GM12878 (cell line): ENCODE measurements at places on chromosomes 16 and 17.

DNA sequence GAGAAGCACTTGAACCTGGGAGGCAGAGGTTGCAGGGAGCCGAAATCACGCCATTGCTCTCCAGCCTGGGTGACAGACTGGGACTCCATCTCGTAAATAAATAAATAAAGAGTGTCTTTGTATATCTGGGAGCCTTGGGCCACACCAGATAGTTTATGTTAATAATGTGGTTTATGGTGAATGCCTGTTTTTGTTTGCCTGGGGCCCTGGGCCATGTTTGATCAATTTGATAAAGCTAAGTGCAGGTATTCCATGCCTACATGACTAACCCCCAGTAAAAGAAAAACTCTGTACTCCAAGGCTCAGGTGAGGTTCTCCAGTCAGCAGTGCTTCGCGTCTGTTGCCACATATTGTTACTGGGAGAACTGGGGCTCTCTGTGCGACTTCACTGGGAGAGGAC, 15.1 kb downstream of the SCIMP start:
- H3K27ac ChIP-seq: no peak overlapping the region
- H3K27me3 ChIP-seq: no peaks in the 10 kb centered on the region

GRCh38 chr17:20805751-20806150, 226.2 kb downstream of the CDRT15L2 start:
- no peak overlapping the region for H3K4me3 ChIP-seq
- no peaks in the 10 kb centered on the region for H3K36me3 ChIP-seq

- H3K4me1 ChIP-seq: no peaks in the 10 kb centered on the region
- no peaks in the 10 kb centered on the region for H3K36me3 ChIP-seq
- DNase-seq: no peak
- no peak overlapping the region for H3K4me3 ChIP-seq
- H3K27ac ChIP-seq: no peak overlapping the region
Observed at GRCh38 chr17:34781571-34782108, 179.6 kb downstream of the CCT6B start.

- H3K4me3 ChIP-seq: no peak overlapping the region
- H3K27ac ChIP-seq: no peak overlapping the region
- H3K27me3 ChIP-seq: no peaks in the 10 kb centered on the region
- H3K4me1 ChIP-seq: no peaks in the 10 kb centered on the region
- no peak for DNase-seq
Observed at GRCh38 chr16:70698901-70699300, 13.0 kb upstream of the MTSS2 start.

- no peak overlapping the region for H3K27ac ChIP-seq
- H3K36me3 ChIP-seq: peaks cover under 1% of the 10 kb centered on the region; the same call in 1 of the 2 replicates
- no peak overlapping the region for H3K4me3 ChIP-seq
- no peaks in the 10 kb centered on the region for H3K27me3 ChIP-seq
Observed at GRCh38 chr16:4690946-4691665, 2.3 kb upstream of the NUDT16L1 start.

DNA sequence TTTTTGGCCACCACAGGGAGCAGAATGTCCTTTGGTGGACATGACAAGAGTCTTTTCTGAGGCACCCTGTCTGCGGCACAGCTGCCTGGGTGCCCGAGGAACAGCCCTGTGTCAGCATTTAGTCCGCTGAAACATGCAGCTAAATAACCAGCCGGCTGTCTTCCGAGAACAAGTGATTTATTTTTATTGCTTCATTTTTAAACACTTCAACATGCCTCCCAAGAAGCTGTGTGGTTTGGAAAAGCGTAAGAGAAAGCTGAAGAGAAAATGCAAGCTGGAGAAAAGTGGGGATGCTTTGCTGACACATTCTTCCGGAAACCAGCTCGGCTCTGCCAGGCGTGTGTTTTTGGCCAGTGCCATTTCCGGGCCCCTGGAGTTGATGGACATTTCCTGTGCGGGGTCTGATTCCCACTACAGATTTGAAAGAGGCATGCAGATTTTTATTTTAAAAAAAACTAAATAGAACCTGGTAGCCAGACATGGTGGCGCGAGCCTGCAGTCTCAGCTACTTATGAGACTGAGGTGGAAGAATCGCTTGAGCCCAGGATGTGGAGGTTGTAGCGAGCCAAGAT, 94.7 kb downstream of the SEC14L1 start:
- DNase-seq: peak; percentile 34
- no peak overlapping the region for H3K4me3 ChIP-seq
- H3K4me1 ChIP-seq: peaks cover 25% of the 10 kb centered on the region
- no peaks in the 10 kb centered on the region for H3K36me3 ChIP-seq
- H3K27me3 ChIP-seq: no peaks in the 10 kb centered on the region
- H3K27ac ChIP-seq: peak overlapping the region; percentile 74
